ENCODE measurements at places on chromosomes 3 and 15.
A peak's percentile ranks its signal among the peaks of the same experiment; 100 is the strongest.

DNA sequence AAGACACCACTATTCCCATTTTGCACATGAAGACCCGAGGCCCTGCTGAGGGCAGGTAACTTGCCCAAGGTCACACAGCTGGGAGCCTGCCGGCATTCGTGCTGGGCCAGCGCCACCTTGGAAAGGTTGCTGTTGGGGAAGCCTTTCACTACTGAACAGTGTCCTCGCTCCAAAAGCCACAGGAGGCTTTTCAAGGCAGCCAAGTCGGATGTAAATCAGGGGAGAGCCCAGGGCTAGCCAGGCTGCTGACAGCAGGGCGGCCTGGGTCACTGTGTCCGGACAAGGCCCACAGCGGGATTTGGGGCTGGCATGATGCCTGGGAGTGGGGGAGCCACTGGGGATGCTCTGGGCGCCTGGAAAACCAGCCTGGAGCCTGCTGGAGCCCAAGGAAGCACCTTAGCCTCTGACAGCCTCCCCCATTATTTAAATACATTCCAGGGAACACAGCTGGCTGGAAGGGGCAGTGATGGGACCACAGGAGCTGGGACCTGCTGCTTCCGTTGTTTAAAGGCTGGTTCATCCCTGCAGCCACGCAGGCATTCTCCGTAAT is 10.5 kb downstream of the SLC6A6 start:
- no peak for DNase-seq

DNA sequence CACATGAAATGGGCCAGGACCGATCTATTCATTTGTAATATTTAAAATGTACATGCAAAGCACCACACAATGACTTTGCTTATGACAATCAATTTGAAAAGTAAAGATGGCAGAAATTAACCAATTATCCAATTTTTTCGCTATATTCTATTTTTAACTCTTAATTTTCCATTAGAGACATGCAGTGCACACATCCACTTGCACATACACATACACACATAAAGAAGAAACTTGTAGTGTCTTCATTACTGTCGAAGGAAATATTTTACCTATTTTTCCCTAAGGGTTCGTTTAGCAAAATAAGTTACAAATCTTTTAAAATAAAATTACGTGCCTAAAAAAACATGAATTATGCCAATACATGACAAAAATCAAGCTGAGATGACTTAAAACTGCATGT is 194.3 kb upstream of the MDFIC2 start:
- DNase-seq, result no peak

DNA sequence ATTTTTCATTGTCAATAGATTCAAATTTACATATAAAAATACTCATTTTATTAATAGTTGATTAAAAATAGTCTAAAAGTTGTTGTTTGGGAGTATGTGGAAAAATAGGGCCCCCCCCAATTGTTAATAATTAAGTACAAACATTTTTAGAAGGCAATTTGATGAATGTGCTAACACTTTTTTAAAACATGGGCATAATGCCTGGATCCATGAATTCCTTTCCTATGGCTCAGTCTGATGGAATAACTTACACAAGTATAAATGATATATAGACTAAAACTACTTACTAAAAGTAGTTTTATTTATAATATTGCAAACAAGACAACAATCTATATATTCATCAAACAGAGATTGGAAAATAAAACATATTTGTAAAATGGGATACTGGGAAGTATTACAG is 247.2 kb upstream of the LRRN1 start:
- no peak for DNase-seq

DNA sequence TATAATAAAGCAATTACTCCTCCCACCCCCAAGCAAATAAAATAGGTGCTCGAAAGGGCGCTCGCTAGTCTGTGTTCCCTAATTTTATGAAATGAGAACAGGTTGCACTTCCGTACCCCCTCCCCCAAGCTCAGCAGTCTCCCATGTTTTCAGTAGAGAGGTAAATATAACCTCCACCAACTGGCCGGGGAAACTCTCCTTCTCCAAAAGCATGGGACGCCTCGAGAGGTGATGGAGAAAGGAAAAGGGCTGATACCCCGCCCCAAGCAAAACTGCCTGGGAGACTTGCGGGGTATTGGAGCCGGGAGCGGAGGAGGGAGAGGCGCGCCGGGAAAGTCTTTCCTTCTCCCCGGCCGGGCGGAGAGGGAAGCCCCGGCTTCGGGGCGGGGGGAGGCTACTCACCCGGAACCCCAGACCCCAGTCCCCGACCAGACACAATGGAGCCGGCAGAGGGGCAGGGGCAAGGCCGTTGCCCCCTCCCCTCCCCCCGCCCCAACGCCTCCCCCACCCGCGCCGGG is 605 bp downstream of the DCUN1D1 start:
- no peak for DNase-seq

DNA sequence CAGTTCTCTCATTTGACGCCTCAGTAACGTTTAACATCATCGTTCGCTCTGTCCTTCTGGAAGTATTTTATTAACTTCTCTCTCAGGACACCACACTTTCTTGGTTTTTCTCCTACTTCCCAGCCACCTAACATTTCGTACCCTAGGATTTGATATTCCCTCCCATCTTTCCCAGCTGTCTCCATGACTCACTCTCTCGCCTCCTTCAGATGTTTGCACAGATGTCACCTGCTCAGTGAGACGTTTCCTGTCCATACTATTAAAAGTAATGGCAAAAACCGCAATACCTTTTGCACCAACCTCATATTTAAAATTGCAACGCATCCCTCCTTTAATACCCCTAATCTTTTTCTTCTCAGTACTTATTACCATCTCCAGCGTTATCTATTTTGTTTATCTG is 62.1 kb upstream of the SPRED1 start:
- DNase-seq, result no peak

- no peak for DNase-seq
These were observed 53.1 kb upstream of the ULK4 start for GRCh38 chr3:42014921-42015533.

- DNase-seq, result no peak
These were observed 747.6 kb upstream of the GRM7 start for GRCh38 chr3:6113338-6113737.

DNA sequence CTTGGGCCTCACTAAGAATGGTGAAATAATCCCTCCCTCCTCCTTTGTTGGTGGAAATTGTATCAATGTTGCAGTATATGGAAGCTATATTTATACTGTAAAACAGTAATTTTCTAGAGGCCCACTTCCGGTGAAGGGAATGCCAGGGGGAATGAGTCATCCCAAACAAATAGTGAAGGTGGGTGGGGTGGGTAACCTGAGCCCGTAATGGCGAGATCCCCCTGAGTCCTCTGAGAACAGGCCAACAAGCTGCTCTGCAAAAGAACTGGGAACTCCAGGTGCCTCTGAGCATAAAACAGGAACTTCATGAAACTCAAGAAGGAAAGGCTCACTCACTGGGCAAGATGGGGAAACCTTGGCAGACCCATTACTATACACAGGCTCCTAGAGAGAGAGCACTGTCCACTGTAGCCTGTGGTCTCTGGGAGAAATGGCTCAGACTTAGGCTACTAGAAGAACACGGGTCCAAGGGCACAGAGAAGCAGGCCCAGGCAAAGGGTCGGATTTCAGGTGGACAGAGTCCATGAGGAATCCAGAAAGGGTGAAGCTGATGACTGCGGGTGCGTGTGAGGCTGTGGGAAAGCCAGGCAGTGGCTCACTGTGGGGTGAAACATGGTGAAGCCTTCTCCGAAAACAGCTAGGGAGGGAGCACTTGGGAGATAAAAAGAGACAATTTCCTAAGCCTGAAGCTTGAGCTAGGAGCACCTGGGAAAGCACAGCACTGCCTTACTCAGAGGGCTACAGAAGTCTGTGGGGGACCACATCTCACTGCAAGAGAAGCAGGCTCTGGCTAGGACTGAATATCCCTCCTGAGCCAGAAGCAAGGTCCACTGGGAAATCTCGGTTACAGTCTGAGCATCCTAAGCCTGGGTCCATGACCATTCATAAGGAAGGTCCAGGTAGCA is 19.8 kb downstream of the LARP6 start:
- DNase-seq, result no peak

GRCh38 chr3:132119531-132119930 is 84.7 kb upstream of the CPNE4 start:
- no peak for DNase-seq

DNA sequence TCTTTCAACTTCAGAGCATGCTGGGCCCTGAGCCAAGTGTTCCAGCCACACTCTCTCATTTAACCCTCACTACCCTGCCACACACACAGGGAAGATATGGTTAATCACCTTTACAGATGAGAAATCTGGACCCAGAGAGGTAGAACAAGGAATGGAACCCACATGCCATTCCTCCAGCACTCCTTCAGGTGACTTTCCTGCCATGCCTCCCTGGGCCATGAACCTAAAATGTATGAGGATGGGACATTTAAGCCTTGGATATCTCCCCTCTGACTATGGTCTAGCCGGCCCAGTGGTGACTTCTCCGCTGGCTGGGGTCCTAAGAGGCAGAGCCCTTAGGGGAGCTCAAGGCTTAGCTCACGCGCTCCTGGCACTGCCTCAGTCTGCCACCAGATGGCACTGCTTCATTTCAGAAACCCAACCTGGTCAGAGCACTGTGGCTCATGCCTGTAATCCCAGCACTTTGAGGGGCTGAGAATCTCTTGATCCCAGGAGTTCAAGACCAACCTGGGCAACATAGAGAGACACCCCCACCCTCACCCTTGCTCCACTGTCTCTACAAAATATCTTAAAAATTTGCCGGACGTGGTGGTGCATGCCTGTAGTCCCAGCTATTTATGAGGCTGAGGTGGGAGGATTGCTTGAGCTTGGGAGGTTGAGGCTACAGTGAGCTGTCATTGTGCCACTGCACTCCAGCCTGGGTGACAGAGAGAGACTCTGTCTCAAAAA is 2.2 kb upstream of the DCAF1 start:
- DNase-seq, result peak; percentile 83

DNA sequence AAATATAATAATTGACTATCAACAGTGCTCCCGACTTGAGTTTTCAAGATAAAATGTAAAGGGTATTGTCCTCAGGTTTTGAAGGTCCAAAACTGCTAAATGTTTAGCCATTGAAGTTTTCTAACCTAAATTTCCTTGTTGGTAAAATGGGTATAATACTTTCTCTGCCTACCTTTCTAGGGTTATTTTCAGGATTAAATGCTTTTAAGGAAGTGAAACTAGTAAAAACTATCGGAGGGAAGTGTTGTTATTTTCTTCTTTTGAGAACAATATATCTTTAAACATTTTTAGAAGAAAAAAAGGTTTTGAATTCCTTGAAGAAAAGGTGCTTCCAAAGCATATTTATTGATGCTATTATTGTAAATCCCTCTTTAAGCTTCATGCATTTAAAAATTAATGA is 67.3 kb downstream of the FILIP1L start:
- no peak for DNase-seq

GRCh38 chr3:16513141-16514020 is at the start of gene RFTN1:
Gene RFTN1 (minus strand): TSS chr3:16513699. CDS start chr3:16493869, 19,830 bp downstream.
- no peak for DNase-seq

DNA sequence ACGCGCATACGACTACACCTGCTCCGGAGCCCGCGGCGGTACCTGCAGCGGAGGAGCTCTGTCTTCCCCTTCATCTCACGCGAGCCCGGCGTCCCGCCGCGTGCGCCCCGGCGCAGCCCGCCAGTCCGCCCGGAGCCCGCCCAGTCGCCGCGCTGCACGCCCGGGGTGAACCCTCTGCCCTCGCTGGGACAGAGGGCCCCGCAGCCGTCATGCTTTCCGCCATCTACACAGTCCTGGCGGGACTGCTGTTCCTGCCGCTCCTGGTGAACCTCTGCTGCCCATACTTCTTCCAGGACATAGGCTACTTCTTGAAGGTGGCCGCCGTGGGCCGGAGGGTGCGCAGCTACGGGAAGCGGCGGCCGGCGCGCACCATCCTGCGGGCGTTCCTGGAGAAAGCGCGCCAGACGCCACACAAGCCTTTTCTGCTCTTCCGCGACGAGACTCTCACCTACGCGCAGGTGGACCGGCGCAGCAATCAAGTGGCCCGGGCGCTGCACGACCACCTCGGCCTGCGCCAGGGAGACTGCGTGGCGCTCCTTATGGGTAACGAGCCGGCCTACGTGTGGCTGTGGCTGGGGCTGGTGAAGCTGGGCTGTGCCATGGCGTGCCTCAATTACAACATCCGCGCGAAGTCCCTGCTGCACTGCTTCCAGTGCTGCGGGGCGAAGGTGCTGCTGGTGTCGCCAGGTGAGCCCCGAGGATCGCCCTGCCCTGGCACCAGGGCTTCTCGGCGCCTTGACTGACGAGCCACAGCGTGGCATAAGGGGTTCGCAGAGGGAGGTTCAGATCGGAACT is 420 bp downstream of the SLC27A2 start:
- peak; percentile 74 for DNase-seq

DNA sequence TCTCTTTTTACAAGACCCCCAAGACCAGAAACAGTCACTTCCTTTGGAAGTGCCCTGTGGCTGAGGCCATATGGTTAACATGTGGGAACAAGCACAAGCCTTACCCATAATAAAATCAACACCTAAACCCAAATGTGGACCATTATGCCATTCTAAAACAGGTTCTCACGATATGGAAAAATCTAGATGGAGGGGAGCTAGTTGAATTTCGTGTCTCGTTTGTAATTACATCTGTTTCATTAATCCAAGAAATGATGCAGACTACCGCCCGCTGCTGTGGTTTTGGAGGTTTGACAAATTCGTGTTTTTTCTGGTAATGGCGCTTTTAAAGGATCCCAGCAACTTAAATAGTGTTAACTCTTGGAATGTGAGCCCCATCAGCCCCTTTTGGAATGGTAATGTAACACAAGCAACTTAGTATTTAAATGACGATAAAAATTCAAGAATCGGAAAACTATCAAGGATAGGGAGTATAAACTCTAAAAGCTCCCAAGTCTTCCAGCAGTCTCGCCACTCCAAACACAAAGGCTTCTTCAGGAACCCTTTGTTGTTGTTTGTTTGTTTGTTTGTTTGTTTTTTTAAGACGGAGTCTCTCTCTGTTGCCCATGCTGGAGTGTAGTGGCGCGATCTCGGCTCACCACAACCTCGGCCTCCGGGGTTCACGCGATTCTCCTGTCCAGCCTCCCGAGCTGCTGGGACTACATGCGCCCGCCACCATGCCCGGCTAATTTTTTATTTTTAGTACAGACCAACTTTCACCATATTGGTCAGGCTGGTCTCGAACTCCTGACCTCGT is 1.1 kb downstream of the CNBP start:
- DNase-seq, result no peak

DNA sequence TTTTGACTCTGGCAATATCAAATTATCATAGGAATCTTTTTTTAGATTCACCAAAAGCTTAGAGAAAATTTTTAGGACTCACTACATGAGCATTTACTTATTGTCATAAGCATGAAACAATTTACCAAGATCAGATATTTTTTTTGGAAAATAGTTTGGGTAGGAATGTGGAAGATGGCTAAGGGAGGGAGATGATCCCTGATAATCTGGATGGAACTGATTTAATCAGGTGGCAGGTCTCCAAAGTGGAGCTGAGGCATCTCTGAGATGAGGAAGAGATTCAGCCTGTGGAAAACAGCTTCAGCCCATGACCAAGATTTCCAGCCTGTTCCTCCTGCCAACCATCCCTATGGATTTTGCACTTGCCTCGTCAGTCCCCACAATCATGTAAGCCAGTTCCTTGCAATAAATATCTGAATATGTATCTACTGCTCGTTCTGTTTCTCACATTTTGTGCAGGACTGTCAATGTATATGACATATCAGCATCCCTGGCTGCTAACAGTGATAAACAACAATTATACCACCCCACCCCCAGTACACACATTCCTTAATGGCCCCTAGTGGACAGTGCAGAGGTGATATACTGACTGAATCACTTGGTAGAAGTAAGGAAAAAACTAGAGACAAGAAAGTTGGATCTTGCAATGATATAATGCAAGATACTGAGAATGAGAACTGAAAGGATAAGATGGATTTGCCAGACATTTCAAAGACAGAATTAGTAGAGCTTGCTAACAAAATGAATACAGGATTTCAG is 183.8 kb downstream of the NEK10 start:
- no peak for DNase-seq

Data from type B pancreatic cell (in vitro differentiated cells).